ENCODE measurements at places on chromosomes 4 and X.
A peak's percentile ranks its signal among the peaks of the same experiment; 100 is the strongest.

- DNase-seq = peak; percentile 30
- H3K4me3 ChIP-seq = no peak overlapping the region
- H3K27ac ChIP-seq = no peak overlapping the region
- H3K4me1 ChIP-seq = no peaks in the 10 kb centered on the region
Observed at GRCh38 chr4:69881173-69881773, 21.3 kb upstream of the SULT1E1 start.

GRCh38 chrX:39773150-39773549 is 324.6 kb downstream of the BCOR start:
- H3K36me3 ChIP-seq = no peaks in the 10 kb centered on the region
- no peaks in the 10 kb centered on the region for H3K27me3 ChIP-seq
- peak overlapping the region; percentile 67 for H3K27ac ChIP-seq
- peaks cover 47% of the 10 kb centered on the region for H3K4me1 ChIP-seq

GRCh38 chr4:120440730-120441129 is 374.1 kb upstream of the MAD2L1 start:
- H3K27ac ChIP-seq = no peak overlapping the region
- no peak overlapping the region for H3K4me3 ChIP-seq
- DNase-seq = no peak
- H3K27me3 ChIP-seq = no peaks in the 10 kb centered on the region
- no peaks in the 10 kb centered on the region for H3K36me3 ChIP-seq

GRCh38 chr4:52370576-52370975 is 288.5 kb downstream of the USP46 start:
- H3K4me1 ChIP-seq = no peaks in the 10 kb centered on the region
- no peak overlapping the region for H3K4me3 ChIP-seq
- H3K27ac ChIP-seq = no peak overlapping the region
- DNase-seq = no peak

GRCh38 chr4:83297548-83298260 is 13.1 kb upstream of the COQ2 start:
- H3K4me3 ChIP-seq = peak overlapping the region; percentile 19
- peaks cover 17% of the 10 kb centered on the region for H3K4me1 ChIP-seq
- peak; percentile 29 for DNase-seq
- no peaks in the 10 kb centered on the region for H3K27me3 ChIP-seq
- H3K27ac ChIP-seq = peak overlapping the region; percentile 44
- peaks cover 21% of the 10 kb centered on the region for H3K36me3 ChIP-seq

GRCh38 chr4:36502350-36502749 is 220.9 kb downstream of the DTHD1 start:
- no peak overlapping the region for H3K4me3 ChIP-seq
- H3K36me3 ChIP-seq = no peaks in the 10 kb centered on the region
- H3K4me1 ChIP-seq = no peaks in the 10 kb centered on the region
- no peak overlapping the region for H3K27ac ChIP-seq
- no peak for DNase-seq
- H3K27me3 ChIP-seq = peaks cover 3% of the 10 kb centered on the region

GRCh38 chr4:143489106-143489505 is 24.4 kb upstream of the SMARCA5 start:
- peaks cover 9% of the 10 kb centered on the region for H3K27me3 ChIP-seq
- no peaks in the 10 kb centered on the region for H3K4me1 ChIP-seq
- no peaks in the 10 kb centered on the region for H3K36me3 ChIP-seq
- DNase-seq = no peak
- no peak overlapping the region for H3K27ac ChIP-seq

GRCh38 chr4:9384126-9384525 is 21.2 kb downstream of the USP17L30 start:
- peaks cover 4% of the 10 kb centered on the region for H3K27me3 ChIP-seq
- H3K27ac ChIP-seq = no peak overlapping the region
- peaks cover 2% of the 10 kb centered on the region for H3K4me1 ChIP-seq
- DNase-seq = no peak
- no peak overlapping the region for H3K4me3 ChIP-seq
- H3K36me3 ChIP-seq = no peaks in the 10 kb centered on the region

- no peak overlapping the region for H3K4me3 ChIP-seq
- DNase-seq = no peak
- no peak overlapping the region for H3K27ac ChIP-seq
- no peaks in the 10 kb centered on the region for H3K27me3 ChIP-seq
- no peaks in the 10 kb centered on the region for H3K4me1 ChIP-seq
Observed at GRCh38 chrX:115378471-115378870, 89.0 kb downstream of the LUZP4 start.

- DNase-seq = no peak
- no peaks in the 10 kb centered on the region for H3K4me1 ChIP-seq
- H3K27ac ChIP-seq = no peak overlapping the region
- H3K27me3 ChIP-seq = no peaks in the 10 kb centered on the region
- peaks cover 3% of the 10 kb centered on the region for H3K36me3 ChIP-seq
Observed at GRCh38 chr4:52954560-52955170, 92.5 kb downstream of the RASL11B start.

GRCh38 chrX:39293203-39293602 is 491.9 kb downstream of the MID1IP1 start:
- no peaks in the 10 kb centered on the region for H3K27me3 ChIP-seq
- no peak for DNase-seq
- H3K4me1 ChIP-seq = peaks cover 3% of the 10 kb centered on the region
- no peak overlapping the region for H3K27ac ChIP-seq
- H3K36me3 ChIP-seq = no peaks in the 10 kb centered on the region

- peaks cover 60% of the 10 kb centered on the region for H3K4me1 ChIP-seq
- H3K36me3 ChIP-seq = peaks cover 49% of the 10 kb centered on the region
- H3K27me3 ChIP-seq = no peaks in the 10 kb centered on the region
- H3K4me3 ChIP-seq = no peak overlapping the region
Observed at GRCh38 chrX:15815779-15816437, 25.6 kb downstream of the ZRSR2 start.

DNA sequence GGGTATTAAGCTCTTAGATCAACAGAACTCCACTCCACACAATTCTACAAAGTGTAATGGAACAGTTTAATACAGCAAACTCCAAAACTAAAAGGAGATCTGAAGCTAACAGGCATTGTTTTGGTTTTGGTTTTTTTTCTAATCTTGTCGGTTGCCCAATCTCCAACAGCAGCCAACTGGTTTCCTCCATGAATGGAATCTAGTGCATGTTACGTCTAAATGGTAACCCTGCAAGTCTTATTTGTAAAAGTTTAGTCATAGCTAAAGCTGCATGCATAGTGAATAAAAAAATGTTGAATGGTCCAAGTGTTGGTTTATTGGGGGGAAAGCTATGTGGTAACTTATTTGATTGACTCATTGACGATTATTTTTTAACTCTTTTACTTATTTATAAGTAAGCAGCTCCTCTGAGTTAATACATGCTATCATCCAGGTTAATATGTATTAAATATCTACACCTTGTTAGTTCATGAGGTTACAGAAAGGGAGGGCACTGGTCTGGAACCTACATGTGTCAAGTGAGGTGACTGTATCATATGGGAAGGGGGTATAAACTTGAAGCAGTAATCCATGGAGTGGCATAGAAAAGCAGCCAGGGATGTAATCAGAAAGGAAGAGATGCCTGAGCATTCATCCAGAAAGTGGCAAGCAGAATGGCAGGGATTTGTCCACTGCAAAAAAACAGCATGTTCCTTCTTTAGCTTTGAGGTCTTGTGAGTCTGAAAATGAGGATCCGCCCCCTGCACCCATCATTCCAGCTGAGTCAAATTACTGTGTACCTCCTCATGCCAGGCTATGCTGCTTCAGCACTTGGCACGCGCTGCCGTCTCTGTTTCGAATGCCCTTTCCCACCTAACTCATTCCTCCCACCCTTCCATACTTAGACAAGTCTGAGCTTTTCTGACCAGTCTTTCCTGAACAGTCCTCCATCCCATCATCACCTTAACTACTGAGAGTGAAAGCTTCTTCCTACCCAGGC is 81.7 kb downstream of the PDGFC start:
- DNase-seq = no peak
- no peaks in the 10 kb centered on the region for H3K36me3 ChIP-seq
- no peaks in the 10 kb centered on the region for H3K4me1 ChIP-seq
- no peaks in the 10 kb centered on the region for H3K27me3 ChIP-seq
- no peak overlapping the region for H3K27ac ChIP-seq

- H3K36me3 ChIP-seq = no peaks in the 10 kb centered on the region
- DNase-seq = no peak
- H3K27ac ChIP-seq = no peak overlapping the region
- no peaks in the 10 kb centered on the region for H3K27me3 ChIP-seq
- H3K4me3 ChIP-seq = no peak overlapping the region
Observed at GRCh38 chrX:48752498-48752897, 9.0 kb upstream of the GLOD5 start.

DNA sequence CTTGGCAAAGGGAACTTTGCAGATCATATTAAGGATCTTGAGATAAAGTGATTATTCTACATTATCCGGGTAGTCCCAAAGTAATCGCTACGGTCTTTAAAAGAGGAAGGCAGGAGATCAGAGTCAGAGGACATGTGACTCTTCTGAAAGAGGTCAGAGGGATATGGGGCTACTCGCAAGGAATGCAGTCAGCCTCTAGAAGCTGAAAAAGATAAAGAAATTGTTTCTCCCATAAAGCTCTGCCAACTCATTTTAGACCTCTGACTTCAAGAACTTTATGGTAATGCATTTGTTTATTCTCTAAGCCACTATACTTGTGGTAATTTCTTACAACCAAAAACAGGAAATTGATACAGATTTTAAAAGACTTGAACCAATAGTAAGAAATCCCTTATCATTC is 48.6 kb downstream of the NPY5R start:
- no peaks in the 10 kb centered on the region for H3K27me3 ChIP-seq
- H3K4me1 ChIP-seq = no peaks in the 10 kb centered on the region
- no peaks in the 10 kb centered on the region for H3K36me3 ChIP-seq
- no peak for DNase-seq
- H3K4me3 ChIP-seq = no peak overlapping the region

GRCh38 chr4:123585111-123585510 is 188.5 kb downstream of the SPRY1 start:
- H3K27me3 ChIP-seq = no peaks in the 10 kb centered on the region
- H3K4me3 ChIP-seq = no peak overlapping the region
- H3K27ac ChIP-seq = no peak overlapping the region
- DNase-seq = no peak

DNA sequence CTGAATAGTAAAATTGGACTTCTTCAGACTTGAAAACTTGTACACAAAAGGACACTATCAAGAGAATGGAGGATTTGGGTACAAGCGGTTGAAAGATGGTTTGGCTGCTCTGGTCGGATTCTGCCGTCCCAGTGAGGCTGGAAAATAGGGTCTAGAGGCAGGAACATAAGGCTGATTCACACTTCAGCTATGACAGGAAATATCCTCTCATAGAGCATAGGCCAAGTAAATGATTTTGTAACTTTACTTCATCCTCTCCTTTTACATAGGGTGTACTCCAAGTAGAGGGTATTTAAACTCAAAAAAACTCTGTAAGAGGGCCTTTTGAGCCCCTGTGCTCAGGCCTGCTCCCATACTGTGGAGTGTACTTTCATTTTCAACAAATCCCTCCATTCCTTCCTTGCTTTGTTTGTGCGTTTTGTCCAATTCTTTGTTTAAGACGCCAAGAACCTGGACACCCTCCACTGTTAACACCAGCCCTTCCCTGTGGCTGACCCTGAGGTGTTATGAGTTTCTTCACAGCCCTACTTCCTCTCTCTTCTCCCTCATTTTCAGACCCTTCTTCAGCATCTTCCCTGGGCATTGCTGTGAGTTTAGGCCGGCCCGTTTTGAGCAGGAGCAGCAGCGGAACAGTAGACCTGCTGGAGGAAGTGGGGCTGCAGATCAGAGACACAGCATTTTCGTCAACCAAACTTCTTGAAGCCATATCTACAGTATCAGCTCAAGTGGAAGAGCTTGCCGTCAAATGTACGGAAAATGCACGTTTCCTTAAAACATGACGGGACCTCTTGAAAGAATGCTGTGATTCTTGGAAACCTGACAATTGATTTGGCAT is 7.2 kb downstream of the PGAM4 start:
- peak overlapping the region; percentile 46 for H3K4me3 ChIP-seq
- no peak for DNase-seq
- H3K27ac ChIP-seq = peak overlapping the region; percentile 85

- H3K4me1 ChIP-seq = no peaks in the 10 kb centered on the region
- no peak overlapping the region for H3K4me3 ChIP-seq
- DNase-seq = no peak
- H3K27ac ChIP-seq = no peak overlapping the region
Observed at GRCh38 chrX:3563451-3563850, 150.0 kb downstream of the PRKX start.

DNA sequence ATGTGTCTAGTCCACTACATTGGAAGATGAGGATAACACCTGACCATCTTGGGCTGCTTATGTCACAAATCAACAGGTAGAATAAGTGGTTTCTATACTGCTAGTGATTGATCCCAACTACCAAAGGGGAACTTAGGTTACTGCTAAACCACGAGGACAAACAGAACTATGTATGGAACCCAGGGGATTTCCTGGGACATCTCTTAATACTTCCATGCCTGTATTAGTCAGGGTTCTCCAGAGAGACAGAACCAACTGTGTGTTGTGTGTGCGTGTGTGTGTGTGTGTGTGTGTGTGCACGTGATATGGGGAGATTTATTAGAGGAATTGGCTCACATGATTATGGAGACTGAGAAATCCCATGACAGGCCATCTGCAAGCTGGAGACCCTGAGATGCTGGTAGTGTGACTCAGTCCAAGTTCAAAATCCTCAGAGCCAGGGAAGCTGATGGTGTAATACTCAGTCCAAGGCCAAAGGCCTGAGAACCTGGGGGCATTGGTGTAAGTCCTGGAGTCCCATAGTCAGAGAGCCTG is 16.2 kb upstream of the AFF1 start:
- DNase-seq = no peak
- peaks cover 5% of the 10 kb centered on the region for H3K4me1 ChIP-seq
- no peaks in the 10 kb centered on the region for H3K36me3 ChIP-seq
- no peak overlapping the region for H3K27ac ChIP-seq
- no peaks in the 10 kb centered on the region for H3K27me3 ChIP-seq
- H3K4me3 ChIP-seq = no peak overlapping the region

DNA sequence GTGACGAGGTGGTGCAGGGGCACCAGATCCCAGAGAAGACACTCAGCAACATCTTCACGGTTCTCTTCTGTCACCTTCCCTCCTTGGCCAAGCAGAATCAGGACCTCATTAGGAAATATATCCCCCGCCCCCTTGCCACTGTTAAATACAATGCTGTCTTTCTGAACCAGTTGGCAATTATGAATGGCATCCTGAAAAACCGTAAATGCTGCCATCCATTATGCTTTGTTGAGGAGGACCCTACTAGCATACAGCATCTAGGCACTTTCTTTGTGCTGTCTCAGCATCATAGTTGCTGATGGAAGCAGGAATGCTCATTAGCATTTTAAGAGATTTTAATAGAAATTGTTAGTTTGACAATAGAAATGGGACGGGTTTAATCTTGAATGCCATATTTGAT is 138.5 kb downstream of the DCLK2 start:
- no peaks in the 10 kb centered on the region for H3K36me3 ChIP-seq
- H3K27me3 ChIP-seq = peaks cover 9% of the 10 kb centered on the region
- H3K27ac ChIP-seq = no peak overlapping the region

GRCh38 chr4:100424376-100424775 is 93.4 kb downstream of the EMCN start:
- no peak overlapping the region for H3K27ac ChIP-seq
- H3K27me3 ChIP-seq = no peaks in the 10 kb centered on the region
- H3K4me3 ChIP-seq = no peak overlapping the region
- H3K4me1 ChIP-seq = no peaks in the 10 kb centered on the region

- no peaks in the 10 kb centered on the region for H3K4me1 ChIP-seq
- H3K27me3 ChIP-seq = peaks cover 5% of the 10 kb centered on the region
- no peak overlapping the region for H3K4me3 ChIP-seq
- no peak for DNase-seq
- no peaks in the 10 kb centered on the region for H3K36me3 ChIP-seq
- H3K27ac ChIP-seq = no peak overlapping the region
Observed at GRCh38 chrX:19183761-19184477, 61.7 kb upstream of the ADGRG2 start.

Measured in activated CD8-positive, alpha-beta T cell treated with anti-CD3 and anti-CD28 coated beads, Interleukin-2, amount 10 ng/mL, durations not matched to agents 7 days and 5 days (primary cell).